Suppressor macrophage treated with lipopolysaccharide for 1 hour (primary cell): ENCODE measurements at places on chromosomes 16 and 17.
A peak's percentile ranks its signal among the peaks of the same experiment; 100 is the strongest.

DNA sequence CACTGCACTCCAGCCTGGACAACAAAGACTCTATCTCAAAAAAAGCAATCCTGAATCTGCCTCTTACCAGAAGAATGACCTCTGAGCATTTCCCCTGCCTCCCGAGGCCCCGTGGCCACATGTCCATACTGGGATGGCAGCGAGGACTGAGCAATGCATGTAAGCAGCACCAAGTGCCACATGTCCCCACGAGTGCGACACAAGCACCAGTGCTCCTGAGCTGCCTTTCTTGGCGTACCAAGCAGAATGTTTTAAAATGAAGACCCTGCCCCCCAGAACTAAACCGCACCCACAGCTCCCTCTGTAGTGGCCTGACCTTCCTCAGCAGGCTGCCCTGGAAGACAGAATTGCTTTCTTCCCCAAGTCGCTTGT is 373.3 kb downstream of the SLC39A11 start:
- DNase-seq = no peak

GRCh38 chr16:67028167-67028695 is 718 bp upstream of the CBFB start:
- no peak for DNase-seq

- DNase-seq = no peak
Observed at GRCh38 chr17:43669971-43670644, 8.4 kb upstream of the MEOX1 start.

GRCh38 chr16:10136916-10137315 is 45.3 kb downstream of the GRIN2A start:
- DNase-seq = no peak

- peak; percentile 64 for DNase-seq
Observed at GRCh38 chr16:77171745-77172635, 19.0 kb upstream of the MON1B start.

DNA sequence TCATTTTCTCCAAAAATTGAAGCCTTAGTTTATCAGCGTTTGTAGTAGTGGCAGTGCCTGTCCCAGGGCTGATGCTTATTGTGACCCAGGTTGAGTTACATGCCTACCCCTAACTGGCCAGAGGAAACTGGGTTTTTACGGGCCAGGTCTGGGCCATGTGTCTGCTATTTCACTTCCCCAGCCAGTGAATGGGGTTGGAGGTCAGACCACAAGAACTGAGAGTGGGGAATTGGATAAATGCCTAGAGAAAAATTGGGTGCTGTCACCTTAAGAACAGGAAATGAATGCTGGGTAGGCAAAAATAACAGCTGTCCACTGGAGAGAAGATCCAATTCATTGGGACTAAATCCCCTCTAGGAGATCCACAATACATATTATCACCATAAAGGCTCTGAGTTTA is 5.2 kb downstream of the ADPRM start:
- peak; percentile 12 for DNase-seq

- peak; percentile 78 for DNase-seq
Observed at GRCh38 chr17:35089586-35090296, 26.2 kb upstream of the RFFL start.

- no peak for DNase-seq
Observed at GRCh38 chr16:89060207-89060794, 33.4 kb upstream of the ACSF3 start.
